ENCODE measurements at places on chromosomes 1 and 21. TPM values are rescaled to one million over a fixed set of nuclear protein-coding genes. Genes with fewer than 3 reads are reported as not detected.

The FCMR gene
- 1.8 TPM for total RNA-seq

The GJB3 gene
- total RNA-seq = not detected

The NOTCH2 gene
- total RNA-seq = 47.1 TPM

The EIF4G3 gene
- 31.6 TPM for total RNA-seq

The C1orf167 gene
- 3.6 TPM for total RNA-seq

The FOXE3 gene
- not detected for total RNA-seq

The TRIM45 gene
- total RNA-seq = 1.1 TPM

The PODN gene
- 12.1 TPM for total RNA-seq

The CFHR4 gene
- not detected for total RNA-seq

The CSDE1 gene
- total RNA-seq = 533 TPM

The MGST3 gene
- 230 TPM for total RNA-seq

The VTCN1 gene
- not detected for total RNA-seq

The BRDT gene
- total RNA-seq = not detected

The KANK4 gene
- total RNA-seq = not detected

The CYP4B1 gene
- not detected for total RNA-seq

The ODF2L gene
- 11.2 TPM for total RNA-seq

The CYYR1 gene
- 1.6 TPM for total RNA-seq

The PGBD5 gene
- total RNA-seq = under 0.01 TPM

The LHX4 gene
- not detected for total RNA-seq

The FAM163A gene
- not detected for total RNA-seq

The SPRR2B gene
- not detected for total RNA-seq

The RPTN gene
- not detected for total RNA-seq

The IQCC gene
- total RNA-seq = 1.3 TPM

The RABIF gene
- total RNA-seq = 2.3 TPM

The FAM110D gene
- total RNA-seq = not detected

The ZMYND12 gene
- 0.81 TPM for total RNA-seq

The YBX1 gene
- 667 TPM for total RNA-seq

The ERICH3 gene
- not detected for total RNA-seq

The GUCA2B gene
- total RNA-seq = not detected

The NTNG1 gene
- total RNA-seq = not detected

The KPRP gene
- not detected for total RNA-seq

The ZNF672 gene
- 15.2 TPM for total RNA-seq

The FMN2 gene
- total RNA-seq = not detected

The MPZL1 gene
- 149 TPM for total RNA-seq

Measured in cardiac atrium fibroblast (primary cell).